ENCODE measurements at places on chromosomes 11 and 22. TPM values are rescaled to one million over a fixed set of nuclear protein-coding genes. Genes with fewer than 3 reads are reported as not detected.
A peak's percentile ranks its signal among the peaks of the same experiment; 100 is the strongest.

L3MBTL2 gene
- 15.7 TPM for total RNA-seq

ST14 gene
- 2.1 TPM for total RNA-seq

CDHR5 gene
- not detected for total RNA-seq

- no peak for DNase-seq
Measured at GRCh38 chr11:79026803-79027445, 413.9 kb downstream of the TENM4 start.

DNA sequence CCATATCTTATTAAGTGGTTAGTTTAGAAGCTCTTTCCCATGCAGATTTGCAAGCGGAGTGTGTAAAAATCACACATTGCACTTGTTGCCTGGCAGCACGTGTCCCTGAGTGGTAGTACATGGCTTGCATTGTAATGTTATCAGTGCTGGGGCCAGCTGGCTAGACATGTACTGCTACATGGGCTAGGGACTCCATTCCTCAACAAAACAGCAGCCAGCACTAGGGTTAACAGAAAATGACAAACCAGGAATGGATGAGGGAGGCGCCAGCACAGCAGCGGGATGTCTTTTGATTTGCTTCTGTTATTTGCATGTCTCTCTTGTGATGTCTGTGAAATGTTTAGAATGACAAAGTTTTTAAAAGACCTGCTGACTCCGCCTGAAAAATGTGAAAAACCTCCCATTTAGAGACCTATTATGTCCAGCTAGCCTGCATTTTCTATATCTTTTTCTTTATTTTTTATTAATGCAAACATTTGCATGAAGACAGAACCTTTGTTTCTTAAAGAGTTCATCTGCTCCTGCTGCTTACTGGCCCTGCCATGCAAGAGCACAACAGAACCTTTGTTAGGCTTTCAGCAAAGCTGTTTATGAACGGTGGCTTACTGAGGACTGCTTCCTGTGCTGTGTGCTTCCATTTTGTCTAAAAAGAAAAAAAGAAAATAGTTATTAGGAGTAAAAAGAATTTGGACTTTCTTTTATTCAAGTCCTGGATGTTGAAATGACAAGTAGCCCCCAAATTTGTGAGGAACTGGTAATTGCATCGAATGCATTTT is 40.7 kb downstream of the CSTPP1 start:
- no peak for DNase-seq

DNA sequence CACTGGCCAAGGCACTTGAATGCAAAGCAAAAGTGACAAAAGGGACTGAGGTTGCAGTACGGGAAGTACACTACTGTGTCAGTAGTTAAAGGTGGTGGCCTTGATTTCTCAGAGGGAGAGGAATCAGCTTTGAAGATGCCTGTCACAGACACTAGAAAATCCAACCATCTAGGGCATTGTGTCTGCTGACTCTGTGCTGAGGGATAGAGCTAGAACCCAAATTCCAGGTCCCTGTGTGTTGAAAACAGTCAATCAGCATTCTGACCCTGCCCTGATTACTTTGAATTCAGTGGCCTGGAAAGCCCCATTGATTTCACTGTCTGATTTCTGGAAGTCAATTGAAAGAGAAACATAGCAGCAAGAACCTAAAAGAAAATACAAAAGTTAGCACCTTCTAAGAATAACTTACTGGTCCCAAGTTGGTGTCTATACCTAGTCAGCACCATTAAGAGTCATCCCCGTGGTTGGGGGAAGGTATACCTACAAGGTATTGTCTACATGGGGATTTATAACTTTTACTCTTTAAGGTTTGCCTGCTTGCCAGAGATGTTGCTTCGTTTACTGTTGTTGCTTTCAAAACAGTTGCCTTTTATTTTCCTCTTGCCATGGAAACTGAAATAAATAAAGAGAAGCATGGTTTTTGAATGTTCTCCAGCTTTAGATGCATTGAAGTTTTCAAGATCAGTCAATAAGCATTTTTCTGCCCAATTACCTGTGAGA is 97.3 kb downstream of the PDHX start:
- DNase-seq, result no peak

DNA sequence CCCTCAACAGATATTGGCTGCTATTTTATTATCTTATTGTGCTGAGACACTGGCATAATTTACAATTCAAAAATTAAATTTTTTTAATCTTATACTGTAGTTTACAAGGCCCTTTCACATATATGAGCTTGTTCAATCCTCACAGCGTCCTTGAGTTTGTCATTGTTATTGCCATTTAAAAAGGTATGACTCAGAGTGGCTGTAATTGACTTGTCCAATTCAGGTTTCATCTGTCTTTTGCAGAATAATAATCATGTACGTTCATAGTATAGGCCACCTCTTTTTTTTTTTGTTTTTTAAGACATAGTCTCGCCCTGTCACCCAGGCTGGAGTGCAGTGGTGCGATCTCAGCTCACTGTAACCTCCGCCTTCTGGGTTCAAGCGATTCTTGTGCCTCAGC is 11.5 kb downstream of the PTPRJ start:
- DNase-seq, result no peak

DNA sequence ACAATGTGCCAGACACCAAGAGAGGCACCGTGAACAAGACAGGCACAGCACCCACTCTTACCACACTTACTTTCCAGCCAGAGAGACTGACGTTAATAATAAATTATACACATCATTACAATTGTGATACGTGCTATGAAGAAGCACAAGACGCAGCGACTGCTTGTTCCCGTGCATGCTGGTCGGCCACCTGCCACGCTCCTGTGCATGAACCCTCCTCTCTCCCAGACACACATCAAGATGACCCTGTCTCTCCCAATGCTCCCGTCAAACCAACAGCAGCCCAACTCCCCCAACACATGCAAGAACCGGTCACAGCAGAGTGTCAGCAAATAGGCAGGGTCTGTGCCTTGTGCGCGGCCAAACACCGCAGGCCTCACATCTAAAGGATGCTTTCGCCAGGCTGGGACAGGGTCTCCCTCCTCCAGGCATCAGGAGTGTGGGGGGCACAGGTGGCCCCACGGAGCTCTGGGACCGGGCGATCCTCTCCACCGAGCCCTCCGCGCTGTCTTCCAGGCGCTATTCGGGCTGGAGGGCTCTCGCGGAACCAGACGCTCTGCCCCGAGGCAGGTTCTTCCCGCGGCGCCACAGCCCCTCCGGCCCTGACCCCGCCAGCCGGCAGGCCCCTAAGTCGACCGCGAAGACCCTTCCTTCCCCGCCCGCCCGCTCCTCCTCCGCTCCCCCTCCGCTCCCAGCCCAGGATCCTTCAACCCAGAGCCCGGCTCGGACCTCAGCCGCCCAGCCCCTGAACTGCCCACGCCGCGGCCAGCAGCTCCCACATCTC is 533 bp downstream of the SERGEF start:
- no peak for DNase-seq

GRCh38 chr11:111098091-111098490 is 147.4 kb upstream of the POU2AF2 start:
- DNase-seq, result no peak

- peak; percentile 3 for DNase-seq
Measured at GRCh38 chr22:39302431-39302960, 16.9 kb downstream of the RPL3 start.

PKP3 gene
- 0.32 TPM for total RNA-seq

GRCh38 chr11:87260811-87261210 is 223.1 kb downstream of the TMEM135 start:
- no peak for DNase-seq

DNA sequence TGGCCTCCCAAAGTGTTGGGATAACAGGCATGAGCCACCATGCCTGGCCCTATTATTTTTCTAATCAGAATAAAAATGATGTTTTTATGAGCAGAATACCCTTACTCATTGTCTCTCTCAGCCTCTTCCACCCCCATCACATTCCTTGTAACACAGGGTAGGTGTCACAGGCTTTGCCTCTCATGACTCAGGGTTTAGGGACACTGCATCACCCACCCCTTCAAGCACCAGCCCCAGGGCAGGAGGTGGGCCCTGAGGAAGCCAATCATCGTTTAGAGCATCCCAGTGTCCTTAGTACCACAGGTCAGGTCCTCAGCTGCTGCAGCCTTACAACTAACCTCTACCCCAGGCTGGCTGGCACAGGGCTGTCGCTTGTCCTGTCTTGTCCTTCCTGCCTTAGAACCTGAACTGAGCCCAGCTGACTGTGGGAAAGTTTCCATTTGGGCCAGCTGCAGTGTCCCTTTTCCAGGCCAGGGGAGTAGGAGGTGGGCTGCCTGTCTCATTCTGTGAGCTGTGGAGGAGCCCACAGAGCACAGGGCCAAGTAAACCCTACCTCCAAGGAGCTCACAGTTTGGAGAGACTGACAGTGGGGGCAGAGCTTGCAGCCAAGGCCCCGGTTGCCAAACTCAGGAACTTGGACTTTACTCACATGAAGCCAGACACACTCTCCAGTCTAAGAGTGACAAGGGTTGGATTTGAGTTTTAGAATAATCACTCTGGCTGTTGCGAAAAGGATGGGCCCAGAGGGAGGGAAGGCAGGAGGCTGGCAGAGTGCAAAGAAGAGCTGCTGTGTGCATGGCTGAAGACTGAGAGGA is 19.5 kb upstream of the UVRAG start:
- DNase-seq, result no peak

DNA sequence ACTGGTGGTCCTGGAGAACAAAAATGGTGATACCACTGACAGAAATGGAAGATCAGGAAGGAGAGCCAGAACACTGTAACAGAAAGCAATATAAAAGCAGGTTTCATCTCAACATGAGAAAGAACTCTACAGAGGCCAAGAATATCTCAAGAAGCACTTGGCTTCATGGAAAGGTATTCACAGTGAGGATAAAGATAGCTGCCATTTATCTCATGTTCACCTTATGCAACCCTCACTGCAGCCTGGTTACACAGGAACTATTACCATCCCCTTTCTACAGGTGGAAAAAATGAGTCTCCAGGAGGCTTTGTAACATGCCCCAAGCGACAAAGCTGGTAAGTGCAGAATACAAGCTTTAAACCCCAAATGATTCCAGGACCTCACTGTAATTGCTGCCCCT is 606.1 kb upstream of the CADM1 start:
- no peak for DNase-seq

DNA sequence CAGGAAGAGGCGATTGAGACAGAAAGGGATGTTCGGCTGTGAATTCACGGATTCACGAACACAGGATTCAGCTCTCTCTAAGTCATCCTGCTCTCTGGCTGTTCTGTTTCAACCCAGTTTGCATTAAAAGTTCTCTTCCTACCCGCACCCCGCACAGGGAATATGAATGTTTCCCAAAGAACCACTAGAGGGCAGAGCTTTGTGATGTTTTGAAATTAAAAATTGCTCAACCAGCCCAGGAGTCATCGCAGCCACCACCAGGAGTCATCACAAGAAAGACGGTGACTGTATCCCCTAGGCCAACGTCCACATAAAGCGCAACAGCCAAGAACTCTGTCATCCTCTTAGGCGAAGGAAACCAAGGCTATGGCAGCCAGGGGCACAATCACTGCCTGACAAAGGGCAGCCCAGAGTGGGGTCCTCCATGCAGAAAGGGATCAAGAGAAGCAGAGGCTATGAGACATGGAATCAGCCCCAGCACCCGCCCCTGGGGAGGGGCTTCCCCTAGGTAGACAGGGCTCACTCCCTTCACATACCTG is 122.4 kb downstream of the WT1 start:
- DNase-seq, result no peak

DNA sequence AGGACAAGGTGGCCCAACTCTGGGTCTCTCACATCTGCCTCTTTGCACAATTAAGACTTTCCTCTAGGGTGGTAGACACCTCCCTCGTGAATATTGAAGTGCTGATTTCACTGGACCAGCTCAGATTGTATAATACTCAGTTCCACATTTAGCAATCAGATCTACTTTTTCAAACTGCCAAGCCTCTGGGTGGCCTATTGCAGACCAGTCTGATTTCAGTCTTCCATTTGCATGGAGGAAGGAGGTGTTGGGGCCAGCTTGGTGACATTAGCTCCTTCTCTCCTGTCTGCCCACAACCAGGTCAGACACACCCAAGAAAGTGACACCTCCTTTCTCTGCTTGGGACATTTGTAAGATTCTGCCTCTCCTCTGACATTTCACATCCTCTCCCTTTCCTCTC is 78.2 kb downstream of the PPFIBP2 start:
- DNase-seq, result no peak

- DNase-seq, result no peak
Measured at GRCh38 chr22:26779108-26779507, 121.7 kb downstream of the MIAT start.

- DNase-seq, result no peak
Measured at GRCh38 chr11:27672836-27673464, 27.3 kb downstream of the BDNF start.

- peak; percentile 81 for DNase-seq
Measured at GRCh38 chr11:68828155-68828931, 13.4 kb downstream of the CPT1A start.

DNA sequence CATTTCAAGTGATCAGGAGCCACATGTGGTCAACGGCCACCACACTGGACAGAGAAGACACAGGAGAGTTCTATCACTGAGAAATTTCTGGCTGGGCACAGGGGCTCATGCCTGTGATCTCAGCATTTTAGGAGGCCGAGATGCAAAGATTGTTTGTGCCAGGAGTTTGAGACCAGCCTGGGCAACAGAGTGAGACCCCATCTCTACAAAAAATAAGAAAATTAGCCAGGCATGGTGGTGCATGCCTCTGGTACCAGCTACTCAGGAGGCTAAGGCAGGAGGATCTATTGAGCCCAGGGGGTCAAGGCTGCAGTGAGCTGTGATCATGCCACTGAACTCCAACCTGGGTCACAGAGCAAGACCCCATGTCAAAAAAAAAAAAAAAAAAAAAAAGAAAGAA is 26.3 kb downstream of the KCNJ4 start:
- DNase-seq, result no peak

- DNase-seq, result no peak
Measured at GRCh38 chr22:35866651-35867050, 149.0 kb downstream of the APOL5 start.

C11orf91 gene
- not detected for total RNA-seq
